ENCODE measurements at places on chromosomes 2 and 18.

DNA sequence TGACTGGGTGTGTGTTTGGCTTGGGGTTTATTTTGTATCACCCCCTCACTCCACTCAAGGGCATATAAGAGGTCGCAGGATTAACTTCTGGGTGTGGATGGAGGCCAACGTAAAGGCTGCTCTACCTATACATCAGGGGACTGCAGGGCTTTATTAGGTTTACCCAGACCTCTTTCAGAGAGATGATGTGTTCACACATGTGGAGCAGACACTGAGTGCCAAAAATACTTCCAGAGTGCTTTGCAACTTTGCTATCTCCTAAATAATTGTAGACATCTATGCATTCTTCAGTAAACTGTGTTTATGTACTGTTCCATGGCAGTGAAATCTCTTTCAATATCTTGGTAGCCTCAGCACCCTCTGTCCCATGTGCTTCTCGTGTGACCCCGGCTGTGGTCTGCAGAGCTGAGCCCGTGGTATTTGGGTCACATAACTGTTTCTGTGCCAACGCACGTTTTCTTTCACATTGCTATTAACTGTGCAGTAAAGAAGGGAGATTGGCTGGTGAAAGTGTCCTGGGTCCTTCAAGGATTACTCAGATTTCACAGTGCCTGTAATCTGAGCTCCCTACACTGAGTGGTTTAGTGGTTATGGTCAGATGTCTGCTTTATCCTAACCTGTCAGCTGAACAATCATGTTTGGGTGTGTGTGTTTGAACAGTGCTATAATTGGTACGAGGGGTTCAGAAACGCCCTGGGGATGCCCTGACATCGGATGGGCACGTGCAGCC is 208.1 kb downstream of the VAPA start:
- no peak for DNase-seq

DNA sequence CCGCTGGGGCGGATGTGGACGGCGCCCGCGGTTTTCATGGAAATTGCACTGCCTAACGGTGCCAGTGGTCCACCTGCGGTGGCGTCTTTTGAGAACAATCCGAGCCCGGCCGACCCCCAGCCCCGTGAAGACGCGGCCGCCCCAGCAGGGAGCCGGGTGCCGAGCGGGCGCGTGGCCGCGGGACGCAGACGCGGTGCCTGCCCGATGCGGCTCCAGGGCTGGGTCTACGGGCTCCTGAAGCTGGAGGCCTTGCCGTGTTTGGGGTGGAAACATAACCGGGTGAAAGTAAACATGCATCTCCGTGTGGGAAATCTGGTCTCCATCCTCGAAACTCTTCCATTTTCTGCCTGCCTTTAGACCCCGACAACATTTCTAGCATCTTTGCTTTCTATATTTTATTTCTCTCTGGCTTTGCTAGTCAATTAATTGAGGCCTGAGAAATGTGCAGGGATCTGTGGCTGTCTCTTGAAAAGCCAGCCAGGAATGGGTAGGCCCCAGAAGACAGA is 572 bp downstream of the INPP4A start:
- peak; percentile 52 for DNase-seq

DNA sequence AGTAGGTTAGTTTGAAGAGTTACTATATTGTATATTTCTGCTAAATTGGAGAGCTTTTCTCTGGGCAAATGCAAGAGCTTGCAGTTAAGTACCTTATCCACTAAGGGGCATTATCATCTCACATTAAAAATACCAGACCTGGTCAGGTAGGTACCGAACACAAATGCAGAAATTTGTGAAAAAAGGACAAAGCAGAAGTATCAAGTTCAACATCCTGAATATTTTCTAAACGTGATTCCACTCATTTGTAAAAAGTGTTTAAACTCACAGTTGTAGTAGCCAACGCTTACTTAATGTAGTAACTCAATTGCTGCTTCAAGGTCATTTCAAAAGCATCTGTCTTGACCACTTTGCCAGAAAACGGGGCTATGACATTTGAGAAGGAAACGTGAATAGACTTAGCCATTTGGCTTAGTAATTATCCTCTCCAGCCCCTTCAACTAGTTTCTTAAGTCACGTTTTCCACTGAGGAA is 52.1 kb downstream of the CYRIA start:
- peak; percentile 62 for DNase-seq

DNA sequence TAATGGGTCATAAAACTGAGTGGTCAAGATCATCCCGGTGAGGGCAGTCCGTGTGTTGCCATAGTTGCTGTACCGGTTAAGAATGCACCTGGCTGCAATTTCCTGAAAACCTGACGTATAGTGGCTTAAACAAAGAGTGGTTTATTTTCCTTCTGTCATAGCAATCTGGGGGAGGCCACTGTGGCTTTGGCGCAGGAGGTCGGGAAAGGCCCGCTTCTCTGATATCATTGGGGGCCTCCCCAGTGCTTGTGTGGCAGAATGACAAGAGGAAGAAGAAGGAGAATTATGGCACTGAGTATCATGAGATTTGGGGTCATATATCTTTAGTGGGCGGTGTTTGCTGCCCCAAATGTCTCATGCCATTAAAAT is 4.4 kb downstream of the C2orf92 start:
- no peak for DNase-seq

GRCh38 chr2:78978340-78978739 is 47.2 kb upstream of the REG3G start:
- DNase-seq: no peak

GRCh38 chr2:167637741-167638140 is 609.7 kb downstream of the STK39 start:
- DNase-seq: no peak

GRCh38 chr2:216578325-216578724 is 54.9 kb upstream of the IGFBP2 start:
- DNase-seq: no peak

GRCh38 chr2:160175169-160176134 is 24.6 kb downstream of the ITGB6 start:
- no peak for DNase-seq

All from erythroblast (primary cell).